Fibroblast of skin of abdomen (primary cell): ENCODE measurements at places on chromosomes 1 and 21.

- no peak for DNase-seq
Measured at GRCh38 chr21:43783098-43783700, 6.2 kb upstream of the RRP1 start.

GRCh38 chr1:1230656-1231399, 973 bp downstream of the SDF4 start:
- DNase-seq = peak; percentile 59

GRCh38 chr1:147542569-147542897, 1.2 kb downstream of the BCL9 start:
- DNase-seq = no peak

- DNase-seq = no peak
Measured at GRCh38 chr1:173415490-173415889, 61.6 kb upstream of the PRDX6 start.

GRCh38 chr1:98055457-98055856, 134.6 kb upstream of the DPYD start:
- no peak for DNase-seq

- DNase-seq = no peak
Measured at GRCh38 chr1:3195480-3195815, 126.4 kb downstream of the PRDM16 start.

DNA sequence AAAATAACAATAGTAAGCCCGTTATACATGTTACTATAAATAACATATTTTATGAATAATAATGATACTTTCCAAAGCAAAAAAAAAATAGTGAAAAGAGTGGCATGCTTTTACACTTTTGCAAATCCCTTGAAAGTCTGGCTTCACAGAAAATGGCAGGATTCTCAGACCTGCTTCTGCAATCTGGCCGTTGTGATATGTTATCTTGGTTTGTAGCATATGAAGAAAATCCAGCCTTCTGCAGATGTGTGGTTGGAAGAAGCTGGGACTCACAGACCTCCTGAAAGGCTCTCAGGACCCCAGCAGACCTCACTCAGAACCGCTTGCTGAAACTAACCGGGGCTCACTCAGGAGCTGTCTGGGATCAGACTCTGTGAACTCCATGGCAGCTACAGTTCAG, 256.0 kb upstream of the TMEM51 start:
- DNase-seq = no peak

DNA sequence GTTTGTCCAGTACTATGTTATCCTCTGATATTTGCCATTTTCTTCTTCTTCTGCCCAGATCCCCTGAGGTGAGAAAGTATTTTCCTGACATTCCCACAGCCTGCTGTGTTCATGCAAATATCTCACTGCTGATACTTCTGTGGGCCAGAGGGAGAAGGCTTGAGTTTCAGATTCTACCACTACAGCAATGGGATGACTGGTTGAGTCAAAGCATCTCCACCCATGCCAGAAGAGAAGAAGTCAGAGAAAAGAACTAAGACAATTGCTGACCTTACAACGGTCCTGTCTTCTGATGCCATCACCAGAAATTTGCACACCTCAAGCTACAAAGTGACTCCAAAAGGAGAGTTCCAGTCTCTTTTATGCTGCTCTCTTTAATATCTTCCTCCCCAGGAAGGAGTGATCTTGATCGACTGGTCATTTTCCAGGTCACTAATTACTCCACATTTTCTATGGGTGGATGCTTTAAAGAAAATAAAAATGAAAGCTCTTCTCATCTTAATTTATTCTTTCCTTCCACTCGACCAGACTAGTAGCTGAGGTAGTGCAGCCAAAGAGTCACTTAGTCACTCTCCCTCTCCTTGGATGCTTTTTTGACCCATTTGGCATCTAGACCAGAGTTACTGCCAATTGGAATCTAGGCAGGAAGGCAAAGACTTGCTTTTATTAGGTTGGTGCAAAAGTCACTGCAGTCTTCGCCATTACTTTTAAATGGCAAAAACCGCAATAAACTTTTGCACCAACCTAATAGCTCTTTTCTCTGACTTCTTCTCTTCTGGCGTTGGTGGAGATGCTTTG, 195.1 kb downstream of the PTPRC start:
- no peak for DNase-seq

DNA sequence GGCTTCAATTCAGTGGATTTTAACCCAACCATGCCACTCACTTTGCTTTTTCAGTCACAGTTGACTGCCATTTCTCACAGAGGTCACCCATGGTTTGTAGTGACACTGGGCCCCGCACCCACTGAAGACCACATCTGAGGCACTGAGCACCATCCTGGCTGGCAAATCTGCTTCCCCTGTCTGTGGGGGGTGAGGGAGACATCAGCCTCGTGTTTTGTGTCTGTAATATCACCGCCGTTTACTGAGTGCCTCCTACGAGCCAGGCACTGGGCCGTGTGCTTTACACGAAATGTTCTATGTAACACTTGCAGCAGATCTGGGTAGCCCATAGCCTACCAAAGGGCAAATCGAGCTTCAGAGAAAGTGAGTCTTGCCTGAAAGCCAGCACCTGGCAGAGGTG, 161.8 kb downstream of the PGBD5 start:
- no peak for DNase-seq

DNA sequence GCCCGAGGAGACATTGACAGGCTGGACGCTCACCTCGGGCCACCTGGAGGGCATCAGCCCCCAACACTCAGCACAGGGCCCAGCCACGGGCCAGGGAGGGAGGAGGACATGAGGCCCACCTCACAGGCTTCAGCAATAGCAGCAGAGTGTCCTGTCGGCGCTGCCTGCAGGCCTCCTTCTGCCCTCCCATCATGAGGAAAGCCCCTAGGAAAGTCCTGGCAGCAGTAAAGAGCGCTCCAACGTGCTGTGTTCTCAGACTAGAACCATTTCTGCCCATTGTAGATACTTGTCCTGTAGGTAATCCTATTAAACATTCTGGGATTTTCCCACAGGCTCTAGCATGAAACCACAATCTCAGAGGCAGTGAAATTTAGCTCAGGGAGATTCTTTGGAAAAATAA, 62.0 kb upstream of the GALNT2 start:
- DNase-seq = no peak

- DNase-seq = no peak
Measured at GRCh38 chr1:230208619-230209261, 141.7 kb downstream of the GALNT2 start.

- DNase-seq = no peak
Measured at GRCh38 chr1:22806584-22806983, 95.9 kb downstream of the EPHB2 start.

- DNase-seq = no peak
Measured at GRCh38 chr1:6100861-6101783, 55.4 kb downstream of the KCNAB2 start.

DNA sequence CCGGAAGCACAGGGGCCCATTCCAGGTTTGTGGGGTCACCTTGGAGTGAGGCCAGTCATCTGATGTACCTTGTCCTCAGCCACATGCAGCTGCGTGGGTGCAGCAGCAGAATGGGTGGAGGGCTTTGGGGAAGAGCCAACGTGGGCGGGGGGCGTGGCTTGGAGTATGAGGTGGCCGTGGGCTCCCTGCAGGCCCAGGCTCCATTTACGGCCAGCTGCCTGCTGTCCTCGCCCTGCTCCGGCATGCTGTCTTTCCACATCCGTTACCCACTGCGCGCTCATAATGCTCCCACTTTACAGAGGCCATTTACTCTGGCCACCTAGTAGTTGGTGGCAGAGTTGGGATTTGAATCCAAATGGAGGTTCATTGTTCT, 27.8 kb upstream of the TINAGL1 start:
- DNase-seq = peak; percentile 21

- no peak for DNase-seq
Measured at GRCh38 chr1:20380175-20380574, 89.5 kb downstream of the VWA5B1 start.

GRCh38 chr1:22131875-22132486, 10.9 kb downstream of the WNT4 start:
- no peak for DNase-seq

DNA sequence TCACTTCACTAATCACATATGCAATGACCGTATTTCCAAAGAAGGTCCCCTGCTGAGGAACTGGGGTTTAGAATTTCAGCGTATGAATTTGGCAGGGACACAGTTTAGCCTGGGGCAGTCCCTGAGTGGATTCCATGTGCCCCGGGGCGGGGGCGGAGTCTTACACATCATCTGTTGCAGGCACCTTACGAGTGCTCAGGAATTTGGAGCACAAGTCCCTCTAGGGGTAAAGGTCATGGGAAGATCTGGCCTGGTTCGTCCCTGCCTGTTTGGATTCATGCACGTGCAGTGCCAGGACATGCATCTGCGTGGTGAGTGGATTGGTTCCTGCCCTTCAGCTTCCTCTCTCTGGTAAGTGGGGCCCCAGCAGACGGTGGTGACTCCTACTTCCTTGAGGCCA, 208.3 kb upstream of the C1orf174 start:
- DNase-seq = no peak

GRCh38 chr1:54988975-54989374, 8.5 kb downstream of the TMEM61 start:
- DNase-seq = no peak

- no peak for DNase-seq
Measured at GRCh38 chr1:240909701-240910457, 297.9 kb upstream of the GREM2 start.

- DNase-seq = no peak
Measured at GRCh38 chr1:209560952-209561351, 22.6 kb upstream of the CAMK1G start.

GRCh38 chr1:31750858-31751510, 13.2 kb downstream of the ADGRB2 start:
- DNase-seq = peak; percentile 78

DNA sequence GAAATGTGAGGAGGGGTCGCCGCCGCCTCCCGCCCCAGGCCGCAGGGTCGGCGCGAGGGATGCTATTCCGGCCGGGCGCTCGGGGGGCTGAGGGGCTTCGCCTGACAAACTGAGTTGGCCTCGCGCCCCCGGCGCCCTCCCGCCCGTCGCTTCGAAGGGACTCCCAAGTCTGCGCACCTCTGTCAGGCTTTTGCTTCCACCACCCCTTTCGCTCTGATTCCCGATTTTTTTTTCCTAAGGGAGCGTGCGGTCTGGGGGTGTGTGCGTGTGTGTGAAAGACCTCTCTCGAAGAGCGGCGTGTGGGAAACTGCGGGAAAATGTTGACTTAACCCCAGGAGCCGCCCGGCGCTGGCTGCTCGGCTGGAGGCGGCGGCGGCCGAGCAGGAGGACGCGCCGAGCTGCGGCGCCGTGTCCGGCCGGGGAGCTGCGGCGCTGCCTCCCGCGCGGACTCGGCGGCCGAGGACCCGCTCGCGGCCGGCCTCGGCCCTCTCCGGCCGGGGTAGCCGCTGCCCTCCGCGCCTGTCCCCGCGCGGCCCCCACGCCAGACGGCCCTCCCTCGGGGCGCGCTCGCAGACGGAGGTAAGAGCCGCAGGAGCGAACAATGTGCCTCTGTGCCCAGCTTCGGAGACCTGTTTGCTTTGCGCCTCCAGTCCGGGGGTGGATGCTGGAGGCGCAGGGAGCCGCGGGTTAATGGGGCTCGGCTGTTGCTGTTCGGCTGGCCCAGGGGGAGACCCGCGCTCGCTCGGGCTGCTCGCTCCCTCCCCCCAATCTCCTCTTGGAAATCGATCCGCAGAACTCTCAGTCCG, 1.1 kb downstream of the ADGRL2 start:
- peak; percentile 52 for DNase-seq

DNA sequence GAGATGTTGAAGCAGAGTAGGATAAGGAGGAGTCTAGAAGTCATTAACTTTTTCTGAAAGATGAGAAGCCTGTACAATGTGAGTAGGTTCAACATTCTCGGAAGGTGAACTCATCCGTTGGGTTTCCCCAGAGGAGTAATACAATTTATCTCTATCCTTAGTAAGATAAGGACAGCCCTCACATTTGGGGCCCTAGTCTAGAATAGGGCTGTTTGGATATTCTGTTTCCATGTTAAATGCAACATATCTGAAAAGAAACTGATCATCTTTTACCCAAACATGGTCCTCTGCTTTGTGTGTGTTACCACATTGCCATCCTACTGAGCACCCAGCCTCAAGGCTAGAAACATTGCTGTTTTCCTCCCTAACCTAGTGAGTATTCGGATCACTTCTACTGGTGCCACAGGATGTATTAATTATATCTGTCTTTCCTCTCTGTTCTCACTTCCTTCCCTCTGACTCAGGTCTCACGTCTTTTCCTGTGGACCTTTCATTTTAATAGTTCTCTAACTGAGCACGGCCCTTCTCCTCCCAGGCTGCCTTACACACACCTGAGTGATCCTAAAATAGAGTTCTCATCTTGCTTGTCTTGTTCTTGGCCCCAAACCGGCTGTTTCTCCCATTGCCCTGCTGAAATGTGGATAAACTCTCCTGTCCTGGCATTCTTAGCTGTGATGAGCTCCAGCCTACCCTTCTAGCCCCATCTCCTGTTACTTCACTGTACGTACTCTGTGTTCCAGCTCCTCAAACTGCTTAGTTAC, 91.7 kb downstream of the CDC14A start:
- DNase-seq = peak; percentile 55

DNA sequence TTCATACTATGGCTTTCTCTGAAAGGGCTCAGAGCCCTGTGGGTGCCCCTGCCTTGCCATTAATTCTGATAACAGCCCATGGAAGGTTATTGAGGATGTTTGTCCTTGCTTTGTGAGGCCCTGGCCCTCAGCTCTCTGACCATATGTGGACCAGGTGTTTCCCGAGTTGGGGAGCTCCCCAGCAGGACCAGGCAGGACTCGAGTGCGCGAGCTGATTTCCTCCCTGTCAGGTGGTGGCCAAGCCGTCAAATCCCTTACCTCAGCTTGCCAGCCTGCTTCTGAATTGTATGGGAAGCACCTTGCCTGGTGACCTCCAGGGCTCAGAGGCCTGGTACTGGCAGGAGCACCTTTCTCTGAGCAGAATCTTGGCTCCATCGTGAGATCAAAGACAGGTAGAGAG, 17.9 kb upstream of the SDE2 start:
- no peak for DNase-seq

DNA sequence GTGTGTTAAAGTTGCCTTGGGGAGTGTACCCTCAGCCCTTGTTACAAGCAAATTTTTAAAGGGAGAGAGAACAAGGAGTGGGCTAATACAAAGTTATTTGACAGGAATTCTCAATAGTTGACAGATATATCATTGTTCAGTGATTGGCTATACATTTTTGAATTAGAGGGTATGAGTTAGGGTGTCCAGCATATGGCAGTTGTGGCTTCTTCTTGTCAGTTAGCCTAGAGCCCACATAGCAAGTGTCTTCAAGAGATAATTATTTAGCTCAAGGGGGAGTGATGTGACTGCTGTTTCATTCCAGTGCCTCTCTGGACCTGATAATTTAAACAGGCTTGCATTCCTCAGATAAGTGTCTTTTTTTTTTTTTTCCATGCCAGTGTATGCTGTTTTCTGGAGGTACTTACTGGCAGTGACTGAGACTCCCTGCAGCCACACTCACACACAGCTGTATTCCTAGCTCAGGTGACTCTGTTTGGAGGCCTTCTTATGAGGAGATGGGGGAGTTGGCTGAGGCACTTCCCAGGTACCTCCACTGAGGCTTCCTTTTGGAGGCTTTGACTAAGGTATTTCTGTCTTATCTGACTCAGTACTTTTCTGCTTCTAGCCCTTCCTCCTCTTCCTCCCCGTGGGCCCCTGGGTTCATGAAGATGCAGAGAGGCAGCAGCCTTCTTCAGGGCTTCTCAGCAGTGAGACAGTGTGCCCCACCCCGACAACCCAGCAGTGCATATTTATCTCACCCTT, 32.3 kb downstream of the IVNS1ABP start:
- peak; percentile 8 for DNase-seq
